ENCODE measurements at places on chromosomes 5 and 9.

DNA sequence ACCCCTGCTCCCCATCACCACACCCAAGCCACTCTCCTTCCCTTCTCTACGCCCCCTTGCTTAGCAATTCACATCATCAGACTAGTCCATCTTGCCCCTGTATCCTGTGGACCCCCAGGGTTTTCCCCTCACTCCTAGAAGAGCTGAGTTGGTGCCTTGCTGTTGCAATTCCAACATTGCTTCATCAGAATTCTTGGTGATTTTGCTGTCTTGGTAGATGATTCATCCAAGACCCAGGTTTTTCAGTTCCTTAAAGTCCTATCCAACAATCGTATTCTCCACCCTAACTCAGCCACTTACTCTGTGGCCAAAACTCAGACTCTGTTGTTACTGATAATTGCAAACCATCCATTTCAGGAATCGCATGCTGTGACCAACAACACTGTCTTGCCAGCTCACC lies 21.4 kb upstream of the CCNJL start:
- peak; percentile 77 for DNase-seq

GRCh38 chr5:173033923-173034322 lies 22.2 kb upstream of the CREBRF start:
- no peak for DNase-seq

GRCh38 chr5:93584596-93585040 lies 1.6 kb downstream of the NR2F1 start:
- DNase-seq: no peak

GRCh38 chr5:143026380-143026779 lies 256.2 kb downstream of the ARHGAP26 start:
- DNase-seq: no peak

DNA sequence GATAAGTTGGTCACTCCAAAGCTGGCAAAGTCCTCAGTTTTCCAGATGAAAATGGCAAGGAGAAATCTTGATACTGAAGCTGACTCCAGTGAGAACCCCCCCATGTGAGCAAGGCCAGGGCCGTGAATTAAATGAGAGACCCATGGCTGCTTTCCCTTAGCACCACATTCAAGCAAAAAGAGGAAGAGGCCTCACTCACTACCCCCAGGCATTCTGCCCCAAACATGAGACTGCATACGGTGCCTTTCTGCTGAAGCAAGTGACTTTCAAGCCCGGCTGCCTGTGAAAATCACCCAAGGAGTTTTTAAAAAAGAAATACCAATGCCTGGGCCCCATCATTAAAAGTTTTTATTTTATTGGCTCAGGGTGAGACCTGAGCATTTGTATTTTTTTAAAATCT lies 66.9 kb downstream of the TMEM252 start:
- DNase-seq: no peak

- no peak for DNase-seq
Observed at GRCh38 chr5:139063664-139064054, 134.5 kb downstream of the SIL1 start.

- DNase-seq: no peak
Observed at GRCh38 chr5:135556620-135557019, 20.9 kb upstream of the NEUROG1 start.

DNA sequence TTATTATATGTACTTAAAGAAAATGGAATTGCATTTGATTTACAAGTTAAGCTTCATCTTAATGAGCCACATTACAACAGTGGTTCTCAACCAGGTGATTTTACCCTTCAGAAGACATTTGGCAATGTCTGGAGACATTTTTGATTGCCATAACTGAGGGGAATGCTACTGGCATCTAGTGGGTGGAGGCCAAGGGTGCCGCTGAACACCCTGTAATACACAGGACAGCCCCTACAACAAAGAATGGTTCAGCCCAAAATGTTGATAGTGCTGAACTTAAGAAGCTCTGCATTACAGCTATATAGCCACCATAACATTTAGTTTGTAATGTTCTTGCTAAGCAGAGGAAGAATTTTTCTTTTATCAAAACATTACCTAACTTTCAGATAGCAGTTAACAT lies 103.1 kb downstream of the PAM start:
- no peak for DNase-seq

- no peak for DNase-seq
Observed at GRCh38 chr5:147712598-147712997, 69.9 kb downstream of the JAKMIP2 start.

DNA sequence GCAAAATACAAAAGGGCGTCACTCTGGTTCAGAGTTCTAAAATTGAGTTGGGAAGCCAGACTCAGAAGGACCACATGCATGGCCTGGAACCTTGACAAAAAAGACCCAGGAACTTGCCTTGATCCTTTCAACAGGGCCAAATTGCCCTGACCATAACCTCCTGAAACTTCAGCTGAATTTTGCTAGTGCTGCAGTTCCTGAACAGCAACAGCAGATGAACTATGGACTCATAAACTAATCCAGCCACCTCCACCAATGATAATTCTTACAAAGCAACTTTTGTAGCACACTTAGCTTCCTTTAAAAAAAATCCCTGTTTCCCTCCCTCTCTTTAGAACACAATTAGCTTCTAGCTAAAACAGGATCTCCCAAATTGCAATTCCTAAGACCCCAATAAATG lies 155.9 kb downstream of the MAT2B start:
- DNase-seq: no peak

DNA sequence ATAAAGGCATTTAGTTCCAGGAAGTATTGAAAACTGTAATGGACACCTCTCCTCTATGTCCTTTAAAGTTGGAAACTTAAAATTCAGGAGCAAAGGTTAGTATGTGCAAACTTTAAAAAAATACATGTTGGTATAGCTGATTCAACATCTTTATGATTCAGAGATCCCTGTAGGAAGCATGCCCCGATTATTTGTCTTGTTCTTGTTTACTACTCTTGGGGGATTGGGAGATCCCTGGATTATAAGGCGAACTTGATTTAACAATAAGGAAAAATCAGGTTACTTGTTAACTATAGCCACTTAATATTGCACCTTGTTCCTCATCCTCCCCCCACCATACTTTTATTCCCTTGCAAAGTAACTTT lies 1.7 kb downstream of the F2RL1 start:
- DNase-seq: peak; percentile 61

- DNase-seq: no peak
Observed at GRCh38 chr5:119378075-119378700, 22.4 kb downstream of the TNFAIP8 start.

Data from renal cortical epithelial cell (primary cell).